ENCODE measurements at places on chromosomes 5 and 9. TPM values are rescaled to one million over a fixed set of nuclear protein-coding genes. Genes with fewer than 3 reads are reported as not detected.

DNA sequence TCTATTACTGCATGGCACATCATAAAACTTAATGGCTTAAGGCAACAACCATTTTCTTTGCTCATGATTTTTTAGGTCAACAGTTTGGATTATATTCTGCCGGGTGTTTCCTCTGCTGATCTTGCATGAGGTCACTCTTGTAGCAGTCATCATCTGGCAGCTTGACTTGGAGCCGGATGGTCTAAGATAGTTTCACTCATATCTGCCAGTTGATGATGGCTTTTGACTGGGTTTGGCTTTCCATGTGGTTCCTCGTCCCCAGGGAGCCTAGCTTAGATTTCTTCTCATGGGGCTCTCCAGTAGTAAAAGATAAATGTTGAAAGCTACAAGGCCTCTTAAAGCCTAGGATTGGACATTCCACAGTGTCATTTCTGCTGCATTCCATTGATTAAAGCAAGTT, 27.4 kb downstream of the LNPEP start:
- DNase-seq: peak; percentile 78

GRCh38 chr5:107372723-107373450, 297.9 kb downstream of the EFNA5 start:
- DNase-seq: no peak

DNA sequence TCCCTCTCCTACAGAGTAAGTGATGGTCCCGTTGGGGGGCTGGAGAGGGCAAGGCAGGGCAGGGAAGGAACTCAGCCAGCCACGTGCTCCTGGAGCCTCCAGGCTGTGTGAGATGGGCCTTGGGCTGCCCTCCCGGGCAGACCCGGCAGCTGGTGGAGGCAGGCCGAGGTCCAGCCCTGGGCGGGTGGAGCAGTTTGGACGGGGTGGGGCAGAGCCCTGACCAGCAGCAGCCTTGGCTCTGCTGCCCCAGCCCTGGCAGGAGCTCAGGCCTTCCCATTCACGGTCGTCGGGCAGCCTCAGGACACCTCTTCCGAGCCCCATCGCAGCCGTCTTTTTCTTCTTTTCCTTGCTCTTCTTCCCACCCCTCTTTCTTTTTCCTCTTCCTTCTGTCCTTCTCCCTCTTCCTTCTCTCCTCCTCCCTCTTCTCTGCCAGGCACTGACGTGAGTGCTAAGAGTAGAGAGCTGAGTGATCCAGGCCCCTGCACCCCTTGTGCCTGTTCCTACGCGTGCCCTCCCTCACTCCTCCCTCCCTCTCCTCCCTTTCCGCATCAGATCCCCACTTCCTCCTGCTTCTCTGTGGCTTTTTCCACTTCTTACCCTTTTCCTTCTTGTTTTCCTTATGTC, 42.8 kb downstream of the AMBP start:
- DNase-seq: no peak

Gene ARSI
- 0.68 TPM for total RNA-seq

- DNase-seq: no peak
Observed at GRCh38 chr5:139668924-139669661, 20.9 kb downstream of the CXXC5 start.

Gene CSF2
- total RNA-seq: not detected
